Thymus (tissue), 14 donors: ENCODE measurements at places on chromosomes 2 and 18.

DNA sequence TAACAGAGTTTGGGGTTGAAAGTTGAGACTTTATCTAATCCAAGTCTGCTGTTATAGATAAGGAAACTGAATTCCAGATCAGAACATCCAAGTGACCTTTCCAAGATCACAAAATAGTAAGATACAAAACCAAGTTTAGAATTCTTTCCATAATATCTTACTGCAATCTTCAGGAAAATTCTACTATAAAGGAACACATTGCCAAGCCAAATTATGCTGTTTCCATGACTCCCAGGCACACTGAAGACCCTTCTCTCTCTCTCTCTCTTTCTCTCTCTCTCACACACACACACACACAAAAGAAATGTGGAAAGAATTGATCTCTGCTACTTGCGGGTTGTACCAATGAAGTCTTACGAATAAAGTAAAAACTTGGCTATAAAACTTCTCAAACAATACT is 398.4 kb downstream of the METTL4 start:
- no peaks in the 10 kb centered on the region for H3K36me3 ChIP-seq
- H3K27ac ChIP-seq, result no peak overlapping the region
- no peaks in the 10 kb centered on the region for H3K27me3 ChIP-seq
- DNase-seq, result no peak
- no peaks in the 10 kb centered on the region for H3K4me1 ChIP-seq

DNA sequence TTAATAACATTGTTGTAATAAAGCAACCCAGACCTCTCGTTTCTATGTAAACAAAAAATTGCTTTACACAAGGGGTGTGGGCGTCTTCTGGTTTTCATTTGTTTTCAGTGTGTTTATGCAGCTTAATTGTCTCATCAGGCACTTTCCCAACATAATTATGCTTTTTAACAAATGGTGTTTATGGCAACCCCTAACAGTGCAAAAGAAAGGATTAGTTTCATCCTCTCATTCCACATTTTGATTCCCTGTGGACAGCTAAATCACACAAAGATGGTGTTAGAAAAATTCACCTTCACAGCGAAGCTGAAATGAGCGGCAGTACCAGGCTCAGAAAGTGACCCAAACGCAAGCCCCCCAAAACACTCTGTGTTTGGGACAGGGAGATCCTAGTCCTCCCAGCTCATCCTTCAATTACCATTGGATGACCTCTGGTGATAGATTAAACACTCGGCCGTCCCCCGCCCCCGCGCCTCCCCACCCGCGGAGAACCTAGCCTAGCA is 724 bp downstream of the FTCDNL1 start:
- peaks cover 7% of the 10 kb centered on the region for H3K27me3 ChIP-seq
- no peak for DNase-seq
- H3K36me3 ChIP-seq, result no peaks in the 10 kb centered on the region
- peak overlapping the region; percentile 65 for H3K4me3 ChIP-seq

DNA sequence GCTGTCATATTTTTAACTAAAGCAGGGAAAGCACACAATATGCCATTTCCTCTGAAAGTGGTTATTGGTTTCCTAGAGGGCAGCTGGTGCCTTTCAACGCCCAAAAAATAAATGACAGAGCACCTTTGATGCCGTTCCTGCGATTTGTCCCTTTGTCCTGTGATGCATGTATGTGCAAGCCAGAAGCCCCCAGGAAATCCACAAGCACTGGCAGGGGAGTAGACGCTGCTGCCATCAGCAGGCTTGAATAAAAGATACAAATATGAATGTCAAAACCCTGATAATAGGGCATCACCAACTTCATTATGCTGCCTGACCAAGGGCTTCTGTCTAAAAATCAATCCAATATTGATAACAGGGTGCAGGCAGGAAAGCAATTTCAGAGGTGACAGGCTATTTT is 246.1 kb downstream of the FBXO15 start:
- no peak overlapping the region for H3K4me3 ChIP-seq
- no peak for DNase-seq
- H3K27me3 ChIP-seq, result no peaks in the 10 kb centered on the region
- no peaks in the 10 kb centered on the region for H3K36me3 ChIP-seq
- no peak overlapping the region for H3K27ac ChIP-seq
- no peaks in the 10 kb centered on the region for H3K4me1 ChIP-seq

GRCh38 chr2:219739066-219739465 is 111.6 kb downstream of the SLC4A3 start:
- H3K4me1 ChIP-seq, result peaks cover 2% of the 10 kb centered on the region
- no peak for DNase-seq
- no peaks in the 10 kb centered on the region for H3K36me3 ChIP-seq
- H3K4me3 ChIP-seq, result no peak overlapping the region

DNA sequence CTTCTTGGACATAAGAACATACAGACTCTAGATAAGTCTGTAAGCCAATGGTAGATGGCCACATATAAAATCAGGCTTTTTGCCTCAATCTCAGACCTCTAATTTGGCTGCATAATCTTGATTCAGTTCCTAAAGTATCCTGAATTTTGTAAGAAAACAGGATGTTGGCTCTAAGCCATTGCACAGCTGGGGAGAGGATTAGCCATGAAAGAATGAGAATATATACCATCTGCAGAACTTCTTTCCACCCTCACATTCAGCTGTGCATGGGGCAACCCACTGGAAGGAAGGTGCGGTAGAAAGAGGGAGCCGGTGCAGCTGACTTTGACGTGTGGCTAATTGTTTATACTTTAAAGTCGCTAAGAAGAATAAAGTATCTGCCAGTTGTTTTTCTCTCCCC is 1061.6 kb upstream of the FAM98A start:
- H3K27me3 ChIP-seq, result no peaks in the 10 kb centered on the region
- H3K4me3 ChIP-seq, result no peak overlapping the region
- no peak for DNase-seq
- H3K36me3 ChIP-seq, result no peaks in the 10 kb centered on the region
- H3K27ac ChIP-seq, result no peak overlapping the region
- H3K4me1 ChIP-seq, result no peaks in the 10 kb centered on the region

- no peak overlapping the region for H3K4me3 ChIP-seq
- no peaks in the 10 kb centered on the region for H3K27me3 ChIP-seq
- DNase-seq, result no peak
- H3K4me1 ChIP-seq, result peaks cover 18% of the 10 kb centered on the region
- H3K36me3 ChIP-seq, result no peaks in the 10 kb centered on the region
Observed at GRCh38 chr2:212915121-212915782, 236.2 kb downstream of the IKZF2 start.

DNA sequence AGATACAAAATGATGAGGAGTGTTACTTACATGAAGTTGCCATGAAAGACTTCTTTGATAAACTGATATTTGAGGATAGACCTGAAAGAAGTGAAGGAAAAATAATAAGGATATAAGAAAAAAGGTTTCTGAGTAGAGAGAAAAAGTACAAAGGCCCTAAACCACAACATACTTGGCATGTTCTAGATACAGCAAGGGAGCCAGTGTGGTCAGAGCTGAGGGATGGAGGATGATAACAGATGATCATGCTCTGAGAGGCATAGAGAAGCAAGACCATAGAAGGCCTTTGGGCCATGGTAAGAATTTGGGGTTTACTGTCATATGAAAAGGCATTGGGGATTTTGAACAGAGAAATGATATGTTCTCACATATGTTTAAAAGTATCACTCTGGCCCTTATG is 424.1 kb upstream of the CHST9 start:
- no peaks in the 10 kb centered on the region for H3K4me1 ChIP-seq
- no peak for DNase-seq
- no peak overlapping the region for H3K4me3 ChIP-seq
- no peaks in the 10 kb centered on the region for H3K27me3 ChIP-seq

DNA sequence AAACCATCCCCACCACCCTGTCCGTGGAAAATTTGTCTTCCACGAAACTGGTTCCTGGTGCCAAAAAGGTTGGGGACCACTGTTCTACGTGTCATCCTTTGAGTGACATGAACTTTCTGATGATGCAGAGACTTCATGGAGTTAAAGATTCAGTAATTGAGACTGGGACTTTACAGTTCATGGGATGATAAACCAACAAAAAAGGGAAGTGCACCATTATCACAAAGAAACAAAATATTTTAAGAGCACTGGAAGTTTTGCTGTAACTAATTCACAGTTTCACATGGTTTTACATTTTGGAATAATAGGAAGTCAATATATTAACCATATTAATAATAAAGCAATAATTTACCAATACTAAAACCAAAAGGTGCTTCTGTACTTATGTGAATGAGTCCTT is 126.8 kb downstream of the AQP4 start:
- H3K36me3 ChIP-seq, result no peaks in the 10 kb centered on the region
- no peaks in the 10 kb centered on the region for H3K4me1 ChIP-seq
- H3K27ac ChIP-seq, result no peak overlapping the region
- H3K27me3 ChIP-seq, result no peaks in the 10 kb centered on the region
- no peak for DNase-seq

- H3K27ac ChIP-seq, result no peak overlapping the region
- no peaks in the 10 kb centered on the region for H3K36me3 ChIP-seq
- no peak for DNase-seq
- H3K4me1 ChIP-seq, result peaks cover 50% of the 10 kb centered on the region
- no peaks in the 10 kb centered on the region for H3K27me3 ChIP-seq
- no peak overlapping the region for H3K4me3 ChIP-seq
Observed at GRCh38 chr2:28583899-28584553, 88.2 kb downstream of the PLB1 start.

GRCh38 chr2:204042401-204042800 is 105.8 kb downstream of the ICOS start:
- H3K27ac ChIP-seq, result no peak overlapping the region
- peaks cover 15% of the 10 kb centered on the region for H3K4me1 ChIP-seq
- no peaks in the 10 kb centered on the region for H3K36me3 ChIP-seq
- no peaks in the 10 kb centered on the region for H3K27me3 ChIP-seq
- H3K4me3 ChIP-seq, result no peak overlapping the region

DNA sequence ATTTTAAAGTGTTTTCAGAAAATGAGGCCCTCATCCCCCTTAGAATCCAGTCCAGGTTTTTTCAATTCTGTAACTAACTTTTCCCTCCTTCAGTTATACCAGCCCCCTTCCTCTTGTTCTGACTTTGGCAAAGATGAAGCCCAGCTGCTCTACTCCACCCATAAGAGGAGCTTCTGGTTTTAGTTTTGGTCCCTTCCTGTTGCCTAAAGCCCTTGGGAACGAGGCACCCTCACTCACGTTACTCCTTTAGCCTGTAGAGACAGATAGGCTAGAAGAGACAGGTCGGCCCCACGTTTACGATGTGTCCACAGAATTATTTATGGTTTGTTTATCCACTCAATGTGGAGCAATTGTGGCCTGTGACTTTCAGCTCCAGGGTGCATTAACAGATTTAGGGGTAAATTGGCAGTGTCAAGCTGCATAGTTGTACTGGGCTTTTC is 454.2 kb upstream of the TNP1 start:
- no peak overlapping the region for H3K27ac ChIP-seq
- no peak overlapping the region for H3K4me3 ChIP-seq
- DNase-seq, result no peak
- no peaks in the 10 kb centered on the region for H3K27me3 ChIP-seq
- no peaks in the 10 kb centered on the region for H3K36me3 ChIP-seq

GRCh38 chr2:30288561-30288960 is 57.2 kb downstream of the LBH start:
- no peak for DNase-seq
- H3K36me3 ChIP-seq, result no peaks in the 10 kb centered on the region
- H3K4me1 ChIP-seq, result peaks cover 10% of the 10 kb centered on the region
- H3K27ac ChIP-seq, result peak overlapping the region; percentile 53
- no peaks in the 10 kb centered on the region for H3K27me3 ChIP-seq

GRCh38 chr2:64524604-64525316 is 632 bp downstream of the AFTPH start:
- H3K36me3 ChIP-seq, result no peaks in the 10 kb centered on the region
- peak overlapping the region; percentile 90 for H3K27ac ChIP-seq
- H3K4me1 ChIP-seq, result no peaks in the 10 kb centered on the region

DNA sequence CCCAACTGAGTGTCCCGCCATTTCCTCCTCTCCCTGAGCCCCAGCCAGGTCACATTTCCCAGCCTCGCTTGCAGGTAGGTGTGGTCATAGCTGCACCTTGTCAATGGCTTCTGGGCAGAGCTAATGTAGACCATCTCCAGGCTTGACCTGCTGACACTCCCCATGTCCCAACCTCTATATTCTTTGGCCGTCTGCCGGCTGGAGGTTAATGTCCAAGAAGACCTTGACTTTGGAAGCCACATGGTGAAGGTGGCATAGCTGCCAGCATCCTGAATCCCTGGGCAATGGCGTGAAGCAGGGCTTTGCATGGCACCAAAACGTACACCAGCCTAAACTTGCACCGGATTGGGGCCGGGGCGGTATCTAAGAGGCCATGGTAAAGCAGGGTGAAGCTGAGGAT is 88.3 kb downstream of the SPP2 start:
- H3K4me3 ChIP-seq, result no peak overlapping the region
- DNase-seq, result no peak

GRCh38 chr2:151238527-151239487 is 22.9 kb downstream of the RBM43 start:
- peak; percentile 37 for DNase-seq
- no peak overlapping the region for H3K27ac ChIP-seq
- H3K4me1 ChIP-seq, result no peaks in the 10 kb centered on the region
- no peaks in the 10 kb centered on the region for H3K27me3 ChIP-seq
- no peak overlapping the region for H3K4me3 ChIP-seq

GRCh38 chr2:229780856-229781773 is 66.8 kb upstream of the DNER start:
- DNase-seq, result peak; percentile 17
- H3K4me1 ChIP-seq, result no peaks in the 10 kb centered on the region
- no peak overlapping the region for H3K4me3 ChIP-seq
- H3K27ac ChIP-seq, result no peak overlapping the region
- no peaks in the 10 kb centered on the region for H3K27me3 ChIP-seq

GRCh38 chr2:3301001-3301400 is 76.6 kb downstream of the EIPR1 start:
- H3K4me1 ChIP-seq, result peaks cover 5% of the 10 kb centered on the region
- DNase-seq, result no peak
- H3K36me3 ChIP-seq, result peaks cover 8% of the 10 kb centered on the region
- no peaks in the 10 kb centered on the region for H3K27me3 ChIP-seq
- H3K27ac ChIP-seq, result no peak overlapping the region

DNA sequence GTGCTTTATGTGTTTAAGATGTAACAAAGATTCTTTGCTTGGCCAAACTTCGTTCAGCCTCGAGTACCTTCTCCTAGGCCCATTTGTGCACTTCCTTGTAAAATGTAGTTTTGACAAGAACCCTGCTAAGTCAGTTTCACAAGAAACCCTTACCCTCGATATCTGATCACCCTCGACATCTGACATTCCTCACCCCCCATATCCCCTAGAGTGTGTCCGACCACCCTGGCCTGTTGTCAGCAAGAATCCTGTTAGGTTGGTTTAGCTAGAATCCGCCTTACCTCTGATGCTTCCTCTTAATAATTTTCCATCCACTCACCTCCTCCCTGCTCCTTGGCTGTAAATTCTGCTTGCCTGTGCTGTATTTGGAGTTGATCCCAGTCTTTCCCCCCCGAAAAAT is 85.3 kb downstream of the UXS1 start:
- no peak for DNase-seq
- H3K4me1 ChIP-seq, result peaks cover 7% of the 10 kb centered on the region
- no peak overlapping the region for H3K27ac ChIP-seq
- H3K36me3 ChIP-seq, result peaks cover 28% of the 10 kb centered on the region

GRCh38 chr18:6561420-6561861 is 146.7 kb upstream of the L3MBTL4 start:
- no peaks in the 10 kb centered on the region for H3K27me3 ChIP-seq
- no peak overlapping the region for H3K27ac ChIP-seq
- H3K4me1 ChIP-seq, result no peaks in the 10 kb centered on the region
- H3K4me3 ChIP-seq, result no peak overlapping the region
- DNase-seq, result no peak
